A172 (cell line): ENCODE measurements at places on chromosomes 4 and X. TPM values are rescaled to one million over a fixed set of nuclear protein-coding genes. Genes with fewer than 3 reads are reported as not detected.
A peak's percentile ranks its signal among the peaks of the same experiment; 100 is the strongest.

The FAM47E gene
- 0.12 and 0.38 TPM in 2 replicates for total RNA-seq

- DNase-seq, result no peak
Observed at GRCh38 chrX:140389331-140389730, 115.5 kb downstream of the SOX3 start.

DNA sequence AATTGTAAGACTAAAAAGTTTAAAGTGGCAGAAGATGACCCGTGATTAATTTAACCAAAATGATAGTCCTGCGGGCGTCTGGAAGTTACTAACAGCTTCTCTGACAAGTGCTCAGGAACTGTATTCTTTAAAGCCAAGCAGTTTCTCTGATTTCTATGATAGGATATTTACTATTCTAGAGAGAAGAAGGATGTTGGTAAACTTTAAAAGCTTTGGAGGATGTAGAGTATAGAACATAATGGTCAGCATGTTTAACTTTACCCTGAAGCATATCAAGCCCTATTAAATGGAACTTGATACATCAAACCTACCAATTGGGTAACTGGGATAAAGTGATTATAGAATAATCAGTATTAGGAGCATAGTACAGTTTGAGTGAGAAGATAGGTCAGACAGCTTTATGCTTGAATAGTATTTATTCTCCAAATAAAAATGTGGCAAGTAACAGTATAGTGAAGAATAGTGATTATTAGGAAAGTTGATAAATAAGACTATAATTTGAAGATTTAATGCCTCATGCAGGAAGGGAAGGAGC is 1.8 kb downstream of the STIM2 start:
- no peak for DNase-seq

DNA sequence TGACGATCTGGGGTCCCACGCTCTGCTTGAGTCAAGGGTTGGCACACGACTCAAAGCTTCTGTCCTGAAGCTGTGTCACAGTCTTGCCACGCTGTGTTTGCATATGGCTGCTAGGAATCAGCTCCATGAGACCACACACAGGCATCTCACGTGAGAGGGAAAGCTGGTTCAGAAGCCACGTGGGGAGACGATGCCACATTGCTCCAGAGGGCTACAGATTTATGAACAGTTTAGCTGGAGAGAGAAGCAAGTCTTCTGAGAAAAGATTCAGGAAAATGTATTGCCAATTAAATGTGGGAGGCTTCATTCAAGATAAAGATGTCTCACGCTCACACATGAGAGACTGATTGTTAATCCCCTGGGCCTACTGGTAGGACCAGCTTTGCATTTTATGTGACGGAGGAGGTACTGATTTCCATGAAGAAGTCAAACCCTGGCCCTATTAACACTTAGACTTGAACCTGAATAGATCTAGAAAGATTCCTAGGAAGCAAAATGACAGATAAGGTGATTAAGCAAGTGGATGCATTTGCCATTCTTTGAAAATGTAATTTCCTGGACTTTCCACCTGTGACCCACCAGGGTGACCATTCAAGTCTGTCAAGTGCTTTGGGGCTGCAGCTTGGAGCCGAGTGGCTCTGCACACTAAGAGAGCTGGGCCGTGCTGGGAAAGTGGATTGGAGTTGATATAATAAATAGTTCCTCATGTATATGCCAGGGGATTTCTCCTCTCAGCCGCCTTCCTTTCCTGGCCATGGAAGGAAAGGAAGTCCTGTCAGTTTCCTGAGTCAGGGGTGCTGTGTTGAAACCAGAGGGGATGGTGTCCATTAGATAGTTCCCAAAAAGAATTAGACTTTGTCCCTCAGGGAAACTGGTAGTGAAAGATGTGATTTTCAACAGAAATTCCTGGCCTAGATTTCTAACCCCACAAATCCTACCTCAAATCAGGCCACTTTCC is 29.0 kb downstream of the ENPP6 start:
- DNase-seq, result no peak

The IL1RAPL2 gene
- total RNA-seq, result not detected in 2 replicates

The RHOH gene
- total RNA-seq, result not detected in 2 replicates

- DNase-seq, result no peak
Observed at GRCh38 chr4:153274967-153275366, 69.5 kb upstream of the MND1 start.

DNA sequence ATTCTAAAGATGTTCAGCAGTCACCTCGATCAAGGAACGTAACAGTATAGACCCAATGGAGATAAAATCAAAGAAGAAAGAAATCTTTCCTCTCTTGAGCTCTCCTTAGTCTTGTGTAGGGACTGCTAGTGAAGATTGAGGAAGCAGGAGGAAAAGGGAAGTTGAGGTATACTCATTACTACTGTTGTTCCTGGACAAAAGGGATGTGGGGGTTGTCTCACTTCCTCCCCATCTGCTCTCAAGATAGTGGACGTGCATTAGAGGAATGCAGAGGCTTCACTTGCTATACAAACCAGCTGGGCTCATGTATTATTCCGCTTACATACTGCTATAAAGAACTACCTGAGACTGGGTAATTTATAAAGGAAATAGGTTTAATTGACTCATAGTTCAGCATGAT is 208.9 kb upstream of the ARHGEF9 start:
- DNase-seq, result no peak

GRCh38 chr4:102259081-102259480 is 86.2 kb downstream of the SLC39A8 start:
- peak; percentile 25 for DNase-seq

- no peak for DNase-seq
Observed at GRCh38 chr4:97003715-97004114, 1139.6 kb downstream of the STPG2 start.

DNA sequence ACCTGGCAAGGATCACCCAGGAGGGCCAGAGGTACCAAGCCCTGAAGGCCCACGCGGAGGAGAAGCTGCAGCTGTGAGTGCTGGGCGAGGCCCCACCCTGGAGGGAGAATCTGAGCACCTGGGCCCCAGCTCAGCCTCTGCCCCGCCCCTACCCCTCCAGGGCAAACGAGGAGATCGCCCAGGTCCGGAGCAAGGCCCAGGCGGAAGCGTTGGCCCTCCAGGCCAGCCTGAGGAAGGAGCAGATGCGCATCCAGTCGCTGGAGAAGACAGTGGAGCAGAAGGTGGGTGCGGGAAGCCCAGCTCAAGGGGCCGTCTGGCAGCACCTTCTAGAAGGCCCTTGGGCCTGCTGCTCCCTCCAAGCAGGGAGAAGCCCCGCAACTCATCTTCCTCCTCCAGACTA is 23.2 kb downstream of the TACC3 start:
- DNase-seq, result no peak

DNA sequence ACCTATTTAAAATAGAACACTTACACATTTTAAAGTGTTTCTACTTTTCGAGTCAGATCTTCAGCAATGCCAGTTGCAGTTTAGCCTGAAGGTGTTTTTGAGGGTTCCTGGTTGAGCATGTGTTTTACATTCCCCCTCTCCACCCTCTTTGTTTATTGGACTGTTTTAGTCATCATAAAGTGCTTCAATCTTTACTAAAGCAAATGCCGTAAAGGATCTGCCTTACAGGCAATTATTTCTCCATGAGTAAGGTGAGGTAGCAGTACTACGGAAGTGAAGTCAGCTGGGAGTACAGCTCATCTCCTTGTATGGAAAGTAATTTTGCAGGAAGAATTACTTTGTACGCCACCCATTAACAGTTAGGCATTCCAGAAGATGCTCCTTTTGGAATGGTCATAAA is 36.9 kb downstream of the PDLIM5 start:
- DNase-seq, result peak; percentile 74

GRCh38 chrX:276581-277201 is 4.5 kb upstream of the PLCXD1 start:
- DNase-seq, result no peak

The PDLIM3 gene
- 6.0 and 10.3 TPM in 2 replicates for total RNA-seq

DNA sequence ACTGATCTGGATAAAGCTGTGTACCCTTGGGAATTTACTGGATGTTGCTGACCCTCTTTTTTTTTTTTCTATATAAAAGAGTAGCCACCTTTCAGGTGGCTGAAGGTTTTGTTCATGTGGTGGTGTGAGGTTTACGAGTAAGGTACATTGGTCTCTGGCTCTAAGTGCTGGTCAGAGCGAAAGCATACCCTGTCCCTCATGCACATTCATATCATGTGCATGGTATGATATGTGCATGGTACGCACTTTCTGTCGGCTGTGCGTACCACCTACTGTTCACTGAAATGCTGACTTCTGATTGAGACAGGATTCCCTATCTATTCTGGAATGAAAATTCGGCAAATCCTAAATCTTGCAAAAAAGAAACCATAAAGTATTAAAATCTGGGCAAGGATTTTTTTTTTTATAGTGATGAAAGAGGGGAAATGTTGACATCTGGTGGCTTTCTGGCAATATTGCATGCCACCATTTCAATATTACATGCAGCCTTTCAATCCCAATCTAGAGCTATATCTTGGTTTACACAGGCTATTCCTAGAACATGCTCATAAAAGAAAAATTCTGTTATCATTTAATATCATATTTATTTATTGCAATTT is 32.8 kb downstream of the FAM149A start:
- DNase-seq, result peak; percentile 28

- peak; percentile 9 for DNase-seq
Observed at GRCh38 chr4:165464813-165465381, 86.1 kb downstream of the CPE start.

- peak; percentile 14 for DNase-seq
Observed at GRCh38 chr4:121950680-121951520, 960 bp downstream of the TRPC3 start.

DNA sequence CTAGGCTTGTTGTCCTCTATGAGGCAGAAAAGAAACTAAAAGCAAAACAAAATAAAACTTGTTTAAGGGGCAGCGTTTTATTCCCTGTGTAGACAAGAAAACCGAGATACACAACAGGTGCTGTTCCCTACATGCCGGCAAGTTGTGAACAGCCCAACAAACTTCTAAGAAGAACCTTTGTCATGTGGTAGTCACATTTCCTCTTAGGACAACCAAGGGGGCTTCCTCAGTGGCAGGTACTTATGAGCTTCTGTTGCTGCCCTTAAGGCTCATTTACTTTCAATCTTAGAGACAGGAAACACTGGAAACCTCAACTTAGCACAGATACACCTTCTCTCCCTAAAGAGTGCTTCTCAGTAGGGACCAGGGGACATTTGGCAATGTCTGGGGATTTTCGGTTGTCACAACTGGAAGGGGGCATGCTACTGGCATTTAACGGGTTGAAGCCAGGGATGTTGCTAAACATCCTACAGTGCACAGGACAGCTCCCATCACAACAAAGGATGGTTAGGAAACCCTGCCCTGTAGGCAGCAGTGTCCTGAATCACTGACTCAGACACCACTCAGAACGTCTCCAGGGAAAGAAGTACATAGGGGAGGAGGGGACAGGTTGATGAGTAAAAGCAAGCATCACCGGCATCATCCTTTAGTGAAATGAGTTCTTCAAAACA is 111.0 kb downstream of the ASB9 start:
- peak; percentile 5 for DNase-seq

DNA sequence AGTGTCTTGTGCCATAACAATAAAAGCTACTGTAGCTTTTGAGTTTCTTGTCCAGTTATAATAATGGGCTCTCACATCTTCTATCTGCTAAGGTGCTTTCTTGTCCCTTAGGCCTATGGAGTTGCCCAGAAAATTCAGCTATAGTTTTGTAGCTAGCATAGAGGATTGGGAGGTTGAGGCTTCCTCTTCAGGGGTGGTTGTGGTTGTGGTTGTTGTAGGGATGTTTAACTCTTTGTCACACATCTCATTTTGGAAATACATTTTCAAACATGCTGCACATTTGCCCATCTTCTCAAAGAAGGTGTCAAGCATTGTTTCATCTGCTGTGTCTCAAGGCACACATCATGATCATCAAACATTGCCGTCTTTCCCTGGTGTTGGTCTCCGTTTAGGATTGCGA is 65.0 kb downstream of the ATXN3L start:
- DNase-seq, result no peak

DNA sequence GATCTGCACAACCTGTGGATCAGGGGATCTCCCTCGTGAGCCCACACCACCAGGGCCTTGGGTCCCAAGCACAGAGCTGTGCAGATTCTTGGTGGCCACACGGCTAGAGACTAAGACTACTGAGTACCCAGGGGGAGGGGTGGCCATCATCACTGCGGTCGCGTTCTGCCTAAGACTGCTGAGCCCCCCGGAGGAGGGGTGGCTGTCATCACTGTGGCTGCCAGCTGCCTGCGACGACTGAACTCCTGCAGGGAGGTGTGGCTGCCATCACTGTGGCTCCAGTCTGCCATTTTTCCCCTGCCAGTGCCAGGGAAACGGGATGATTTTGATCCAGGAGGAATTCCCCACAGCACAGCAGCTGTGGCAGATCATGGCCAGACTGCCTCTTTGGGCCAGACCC is 141.7 kb upstream of the SPANXB1 start:
- DNase-seq, result no peak
